ENCODE measurements at places on chromosomes 12 and 14.

DNA sequence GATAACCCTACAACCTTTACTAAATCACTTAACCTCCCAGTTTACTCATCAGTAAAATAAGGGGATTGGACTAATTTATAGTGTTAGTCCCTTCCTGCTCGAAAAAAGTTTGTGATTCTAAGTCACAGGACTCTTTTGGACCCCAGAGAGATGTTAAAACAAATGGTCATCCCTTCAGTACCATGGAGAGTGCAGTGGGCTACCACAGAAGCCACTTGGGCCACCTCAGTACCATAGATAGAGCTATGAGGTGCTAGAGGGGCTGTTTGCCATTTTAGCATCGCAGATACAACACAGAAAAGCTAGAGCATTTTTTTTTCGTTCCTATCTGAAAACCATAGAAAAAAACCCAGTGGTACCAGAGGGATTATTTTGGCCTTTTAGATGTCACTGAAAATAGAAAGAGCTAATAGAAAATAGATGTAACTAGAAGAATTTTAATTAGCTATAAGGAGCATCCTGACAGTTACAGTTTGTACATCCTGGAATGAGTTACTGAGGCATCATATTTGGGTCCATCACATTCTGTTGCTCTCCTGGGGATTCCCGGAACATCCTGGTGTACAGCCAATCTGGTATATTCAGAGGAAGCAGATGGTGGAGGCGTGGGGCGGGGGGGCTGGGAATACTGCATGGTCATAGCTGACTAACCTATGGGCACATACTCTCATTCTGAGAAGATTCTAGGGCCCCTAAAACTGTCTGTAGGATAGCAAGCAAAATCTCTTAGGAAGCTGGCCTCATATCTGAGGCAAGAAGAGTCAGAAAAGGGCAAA is 2.8 kb downstream of the ZNF219 start:
- DNase-seq: no peak

- DNase-seq: no peak
Measured at GRCh38 chr14:69671365-69672030, 60.1 kb downstream of the SUSD6 start.

- DNase-seq: no peak
Measured at GRCh38 chr12:131507094-131507493, 203.8 kb upstream of the SFSWAP start.

DNA sequence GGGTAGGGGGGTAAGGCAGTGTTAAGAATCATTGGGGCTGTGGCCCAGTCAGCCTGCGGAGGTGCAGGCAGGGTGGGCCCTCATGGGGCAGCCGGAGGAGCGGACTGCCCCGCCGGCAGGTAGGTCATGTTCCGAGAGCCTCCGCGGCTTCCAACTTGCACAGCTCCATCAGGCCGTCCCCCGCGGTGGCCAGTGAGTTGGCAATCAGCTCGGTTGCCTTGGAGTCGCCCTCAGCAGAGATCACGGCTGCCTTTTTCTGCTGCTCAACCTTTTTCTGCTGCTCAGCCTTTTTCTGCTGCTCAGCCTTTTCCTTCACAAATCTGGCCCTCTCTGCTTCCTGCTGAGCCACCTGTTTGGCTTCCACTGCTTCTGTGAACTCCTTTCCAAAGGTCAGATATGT is 41.1 kb upstream of the CSRNP2 start:
- no peak for DNase-seq

DNA sequence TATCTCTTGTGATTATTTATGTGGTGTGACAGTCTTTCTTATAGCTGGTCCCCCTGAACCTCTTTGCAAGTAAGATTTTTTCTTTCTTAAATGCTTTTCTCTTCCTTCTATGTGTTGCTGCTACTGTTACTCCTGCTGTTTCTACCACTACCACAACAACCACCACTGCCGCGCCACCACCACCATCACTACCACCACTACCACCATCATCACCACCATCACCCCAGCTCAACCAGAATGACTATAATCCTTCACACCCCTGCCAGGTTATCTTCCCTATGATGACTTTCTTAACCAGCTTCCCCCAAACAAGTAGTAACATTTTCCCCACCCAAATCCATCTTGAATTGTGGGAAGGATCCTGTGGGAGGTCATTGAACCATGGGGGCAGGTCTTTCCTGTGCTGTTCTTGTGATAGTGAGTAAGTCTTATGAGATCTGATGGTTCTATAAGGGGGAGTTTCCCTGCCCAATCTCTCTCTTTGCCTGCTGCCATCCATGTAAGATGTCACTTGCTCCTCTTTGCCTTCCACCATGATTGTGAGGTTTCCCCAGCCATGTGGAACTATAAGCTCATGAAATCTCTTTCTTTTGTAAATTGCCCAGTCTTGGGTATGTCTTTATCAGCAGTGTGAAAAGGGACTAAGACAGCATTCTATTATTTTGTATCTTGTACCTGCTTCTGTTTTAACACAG is 52.2 kb downstream of the CHST11 start:
- DNase-seq: no peak

GRCh38 chr14:32354716-32355115 is 25.6 kb downstream of the AKAP6 start:
- no peak for DNase-seq

DNA sequence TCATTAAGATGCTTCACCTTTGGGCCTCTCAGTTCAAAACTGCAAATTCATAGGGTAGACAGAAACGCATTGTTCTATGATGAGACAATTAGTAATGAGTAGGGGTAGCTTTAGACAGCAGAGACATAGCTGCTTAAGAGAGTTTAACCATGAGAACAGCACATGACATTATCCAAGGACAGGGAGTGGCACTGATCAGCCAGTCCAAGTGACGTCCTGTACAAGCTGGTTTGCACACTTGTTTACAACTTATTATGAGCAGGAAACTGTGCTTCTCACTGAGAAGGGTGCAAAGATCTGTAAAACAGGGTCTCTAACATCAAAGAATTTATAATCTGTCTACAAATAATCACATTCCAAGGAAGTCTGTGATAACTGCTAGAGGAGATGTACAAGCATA is 11.2 kb upstream of the SRSF5 start:
- DNase-seq: no peak

GRCh38 chr12:117101953-117102799 is 3.0 kb upstream of the TESC start:
- DNase-seq: no peak

DNA sequence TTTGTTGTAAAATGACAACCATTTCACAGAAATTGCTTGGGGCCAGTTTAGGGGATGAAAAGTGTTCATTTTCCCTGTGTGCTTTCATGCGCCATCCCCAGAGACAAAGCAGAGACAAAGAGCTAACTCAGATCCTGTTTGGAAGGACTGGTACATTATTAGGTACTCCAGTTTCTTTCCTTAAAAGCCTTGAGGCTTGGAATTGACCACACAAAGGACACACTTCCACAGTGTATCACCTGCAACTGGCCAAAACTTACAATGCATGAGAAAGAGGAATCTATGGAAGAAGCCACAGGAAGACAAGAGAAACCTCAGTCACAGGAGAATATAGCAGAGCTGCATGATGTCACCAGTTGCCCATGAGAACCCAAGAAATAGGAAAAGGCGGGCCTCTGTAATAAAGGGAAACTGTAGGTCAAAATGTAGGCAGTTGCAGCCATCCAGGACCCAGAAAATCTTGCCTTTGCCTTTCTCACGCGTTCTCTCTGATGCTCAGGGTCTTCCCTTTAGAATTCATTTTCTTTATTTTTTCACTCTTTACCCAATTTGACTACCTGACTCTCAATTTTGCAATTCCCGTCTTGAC is 339.0 kb downstream of the RMST start:
- no peak for DNase-seq

DNA sequence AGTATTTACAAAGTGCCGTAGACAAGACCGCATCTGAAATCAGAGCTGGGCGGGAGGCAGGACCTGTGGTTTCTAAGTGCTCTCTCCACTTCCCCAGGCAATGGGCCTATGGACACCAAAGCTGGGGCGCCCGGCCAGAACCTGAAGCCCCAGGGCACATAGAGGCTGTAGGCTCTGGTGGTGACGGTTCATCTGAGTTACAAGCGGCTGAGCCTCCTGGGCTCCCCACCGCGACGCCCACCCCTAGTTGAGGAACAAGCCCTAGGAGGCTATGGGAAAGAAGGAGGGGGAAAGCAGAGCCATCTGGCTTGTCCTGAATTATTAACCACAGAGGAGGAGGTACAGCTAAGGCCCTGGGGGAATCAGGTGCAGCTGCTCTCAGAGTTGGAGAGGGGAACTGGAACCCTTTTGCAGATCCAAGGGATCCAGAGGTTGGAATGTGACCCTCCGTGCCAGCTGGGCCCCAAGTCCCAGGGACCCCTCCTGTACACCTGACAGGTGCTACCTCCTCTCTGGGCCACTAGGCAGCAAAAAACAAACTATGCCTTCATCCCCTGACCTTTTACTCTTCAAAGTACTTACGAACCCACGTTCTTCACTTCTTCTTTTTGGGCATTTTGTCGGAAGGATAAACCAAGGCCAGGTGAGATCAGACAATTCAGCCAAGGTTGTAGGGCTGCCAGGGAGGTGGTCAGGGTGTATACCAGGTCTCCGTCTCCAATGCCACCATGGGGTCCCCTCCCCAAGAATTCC is 77.2 kb downstream of the ARL6IP4 start:
- DNase-seq: no peak

DNA sequence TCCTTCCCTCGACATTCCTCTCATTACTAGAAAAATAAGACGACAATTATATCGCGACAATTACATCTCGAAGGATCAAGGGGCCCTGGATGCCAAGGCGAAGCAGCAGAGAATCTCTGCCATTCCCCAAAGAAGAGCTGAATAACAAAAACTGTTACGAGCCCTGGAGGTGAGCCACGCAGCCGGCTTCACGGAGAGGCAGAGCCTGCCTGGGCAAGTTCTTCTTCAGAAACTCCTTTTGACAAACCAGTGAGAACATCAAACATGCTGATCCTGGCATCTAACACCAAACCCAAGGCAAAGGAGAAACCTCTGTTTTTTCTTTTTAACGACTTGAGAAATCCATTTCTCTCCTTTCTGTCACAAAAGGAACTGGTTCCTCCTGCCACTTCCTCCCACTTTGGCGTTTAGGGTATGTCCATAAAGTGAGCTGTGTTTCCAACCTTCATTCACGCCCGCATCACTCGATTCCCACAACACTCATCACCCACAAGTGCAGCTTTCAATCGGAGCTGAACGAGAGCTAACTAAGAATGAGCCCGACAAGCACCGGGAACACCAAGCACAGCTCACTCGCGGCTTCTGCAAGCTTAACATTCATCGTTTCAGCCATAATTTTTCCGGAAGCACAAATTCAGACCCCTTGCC is 21.5 kb downstream of the CCDC88C start:
- DNase-seq: no peak

DNA sequence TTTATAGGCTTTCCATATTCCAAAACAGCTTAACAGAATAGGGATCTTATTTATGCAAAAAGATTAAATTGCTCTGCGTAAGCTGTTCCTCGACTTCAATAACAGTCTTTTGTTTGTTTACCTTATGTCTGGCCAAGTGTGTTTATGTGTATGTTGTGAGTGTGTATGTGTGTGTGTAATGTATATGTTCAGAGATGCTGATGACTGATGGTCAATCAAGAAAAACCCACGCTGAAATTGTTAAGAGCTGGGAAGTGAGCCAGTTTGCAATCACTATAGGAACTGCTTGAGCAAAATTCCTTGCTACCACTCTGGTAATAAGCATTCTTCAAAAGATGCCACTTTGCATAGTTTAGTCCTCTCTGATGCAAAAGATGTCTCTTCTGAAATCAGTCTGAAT is 59.6 kb downstream of the PRKD1 start:
- DNase-seq: no peak

- DNase-seq: peak; percentile 80
Measured at GRCh38 chr12:4271717-4272423, 1.7 kb upstream of the CCND2 start.

GRCh38 chr14:53055003-53055402 is 98.1 kb downstream of the DDHD1 start:
- no peak for DNase-seq

DNA sequence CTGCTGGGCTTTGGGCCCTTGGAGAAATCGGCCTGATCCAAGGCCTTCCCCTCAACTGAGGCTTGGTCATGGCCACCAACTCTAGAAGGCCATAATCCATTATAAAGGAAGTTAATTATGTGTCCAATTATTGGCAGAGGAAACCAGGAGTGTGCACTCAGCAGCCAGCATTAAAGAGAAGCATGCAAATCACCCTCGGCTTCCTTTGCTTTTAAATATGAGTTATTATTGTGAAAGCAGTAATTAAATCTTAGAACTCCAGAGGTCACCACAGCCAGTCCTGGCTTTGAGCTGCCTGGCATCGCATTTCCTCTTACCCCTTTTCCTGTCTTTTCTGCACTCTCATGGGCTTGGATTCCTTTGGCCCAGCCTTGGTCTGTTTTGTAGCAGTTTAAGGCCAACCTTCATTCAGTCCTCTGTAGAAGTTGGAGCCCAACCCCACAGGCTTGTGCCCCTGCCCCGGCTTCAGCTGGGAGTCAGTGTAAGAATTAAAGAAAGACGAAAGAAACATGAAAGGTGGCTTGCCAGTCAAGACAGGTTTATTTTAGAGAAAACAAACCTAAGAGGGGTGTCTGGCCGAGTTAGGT is 14.7 kb upstream of the KRT86 start:
- DNase-seq: no peak

- no peak for DNase-seq
Measured at GRCh38 chr14:24425704-24426103, 3.8 kb downstream of the CBLN3 start.

DNA sequence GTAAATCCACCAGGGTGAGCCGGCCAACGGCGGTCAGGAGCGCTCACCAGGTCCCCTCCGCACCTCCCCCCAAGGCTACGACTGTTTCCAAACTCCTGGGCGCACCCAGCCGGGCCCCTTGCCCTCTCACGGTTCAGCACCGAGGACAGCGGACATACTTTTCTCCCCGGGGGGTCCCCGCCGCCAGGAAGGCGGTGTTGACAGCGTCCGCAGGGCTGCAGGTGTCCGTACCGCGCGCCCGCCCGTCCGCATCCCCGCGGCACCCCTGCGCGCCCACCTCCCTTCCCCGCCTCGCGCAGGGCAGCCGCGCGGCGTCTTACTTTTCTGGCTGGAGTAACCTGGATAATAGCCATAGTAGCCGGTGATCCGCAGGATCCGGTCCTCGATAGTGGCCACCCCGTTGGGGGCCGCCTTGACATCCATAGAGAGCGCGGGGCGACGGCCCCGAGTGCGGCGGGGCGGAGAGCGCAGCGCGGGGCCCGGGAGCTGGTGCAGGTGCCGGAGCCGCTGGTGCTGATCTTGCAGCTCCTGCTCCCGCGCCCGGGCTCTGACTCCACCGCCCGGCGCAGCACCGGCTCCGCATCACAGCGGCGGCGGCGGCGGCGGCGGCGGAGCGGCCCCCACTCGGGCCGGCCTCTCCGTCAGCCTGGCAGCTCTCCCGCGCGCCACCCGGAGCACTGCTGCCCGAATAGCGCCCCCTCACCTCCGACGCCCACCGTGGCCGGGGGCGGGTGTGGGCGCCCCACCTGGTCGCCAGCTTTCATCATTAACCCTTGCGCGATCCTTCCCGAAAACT is at the start of gene SLC35F4:
SLC35F4 (minus strand) TSS at position 690 of the 796 bp plus-strand sequence.
- DNase-seq: no peak

- DNase-seq: no peak
Measured at GRCh38 chr12:131445795-131446194, 265.1 kb upstream of the SFSWAP start.

- no peak for DNase-seq
Measured at GRCh38 chr12:121806546-121807423, 3.0 kb downstream of the SETD1B start.

All from stimulated activated CD4-positive, alpha-beta T cell treated with anti-CD3 and anti-CD28 coated beads, TNF-alpha, amount 100 ng/mL, for 24 hours (primary cell).